ENCODE measurements at places on chromosomes 3 and 15. TPM values are rescaled to one million over a fixed set of nuclear protein-coding genes. Genes with fewer than 3 reads are reported as not detected.

DNA sequence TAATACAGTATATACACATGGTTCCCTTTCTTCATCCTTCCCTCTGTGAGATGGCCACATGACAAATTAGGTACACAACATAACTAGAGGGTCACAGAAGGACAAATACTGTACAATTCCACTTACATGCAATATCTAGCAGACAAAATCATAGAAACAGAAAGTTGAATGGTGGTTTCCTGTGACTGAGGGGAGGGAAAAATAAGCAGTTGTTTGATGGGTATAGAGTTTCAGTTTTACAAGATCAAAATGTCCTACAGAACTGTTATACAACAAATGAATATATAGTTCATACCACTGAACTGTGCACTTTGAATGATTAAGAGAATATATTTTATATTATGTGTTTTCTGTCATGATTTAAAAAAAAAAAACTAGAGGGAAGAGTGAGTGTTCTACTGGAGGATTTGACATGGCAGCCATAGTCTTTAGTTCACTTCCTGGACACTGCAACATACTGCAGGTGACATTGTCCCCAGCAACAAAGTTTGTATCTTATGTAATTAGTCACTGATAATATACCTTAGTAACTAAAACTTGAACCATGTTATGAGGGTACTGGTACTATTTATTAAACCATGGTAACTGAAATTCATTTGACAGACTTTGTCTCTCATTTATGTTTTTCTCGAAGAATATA lies 37.2 kb downstream of the CCDC54 start:
- no peak for DNase-seq

- no peak for DNase-seq
Observed at GRCh38 chr3:15822281-15822680, 24.5 kb upstream of the ANKRD28 start.

DNA sequence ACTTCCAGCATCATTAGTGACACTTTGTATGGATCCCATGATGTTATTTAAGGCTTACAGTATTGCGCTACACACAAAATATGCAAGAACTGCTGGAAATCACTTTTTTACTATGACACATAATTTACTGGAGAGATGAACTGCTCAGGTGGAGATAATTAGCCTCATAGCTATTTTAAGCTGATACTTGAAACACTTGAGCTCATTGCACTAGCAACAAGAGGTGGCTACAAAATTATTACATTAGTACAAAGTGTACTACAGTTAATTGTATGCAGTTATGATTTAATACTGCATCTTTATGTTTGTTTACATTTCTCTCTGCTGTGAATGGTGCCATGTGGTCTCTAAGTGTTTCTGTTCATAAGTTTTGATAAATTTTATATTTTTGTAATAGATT lies 6.5 kb upstream of the LZTFL1 start:
- DNase-seq: no peak

- no peak for DNase-seq
Observed at GRCh38 chr3:156802821-156803606, 23.1 kb upstream of the LEKR1 start.

- peak; percentile 62 for DNase-seq
Observed at GRCh38 chr3:195811756-195812155, at the start of gene MUC4. Gene MUC4 (minus strand): TSS chr3:195811929. CDS start chr3:195811817, 112 bp downstream.

DNA sequence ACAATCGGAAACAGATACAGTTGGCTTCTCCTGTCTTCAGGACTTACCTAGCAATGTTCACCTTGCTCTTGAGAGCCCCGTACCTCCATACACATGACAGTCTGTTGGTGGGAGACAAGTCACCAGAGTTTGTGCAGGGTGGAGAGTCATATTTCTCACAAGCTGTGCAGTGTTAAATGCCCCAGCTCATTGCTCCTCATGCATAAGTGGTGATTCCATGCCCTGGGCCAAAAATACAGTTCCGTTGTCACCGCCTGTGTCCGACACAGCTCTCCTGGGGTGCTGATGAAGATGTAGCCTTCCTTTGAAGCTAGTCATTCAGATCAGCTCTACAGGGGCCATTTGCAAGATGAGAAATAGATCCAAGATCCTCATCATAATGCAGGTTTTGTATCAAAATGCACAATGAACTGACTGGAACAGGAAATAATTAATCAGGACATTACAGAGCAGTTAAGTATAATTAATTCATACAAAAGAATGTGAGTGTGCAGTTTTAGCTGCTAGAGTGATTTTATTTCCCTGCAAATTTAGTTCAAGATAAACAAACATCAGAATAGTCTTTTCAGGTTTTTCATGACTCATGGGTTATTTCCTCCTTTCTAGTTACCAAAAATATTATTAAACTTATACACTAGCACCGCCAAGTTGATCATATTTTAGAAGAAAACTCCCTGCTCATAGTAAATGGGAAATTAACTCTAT lies 66.5 kb downstream of the CD47 start:
- no peak for DNase-seq

GRCh38 chr3:194013928-194014327 lies 122.0 kb upstream of the HES1 start:
- DNase-seq: no peak

GRCh38 chr3:149688122-149688757 lies 30.4 kb upstream of the WWTR1 start:
- no peak for DNase-seq

GRCh38 chr3:189727898-189728297 lies 96.7 kb downstream of the TP63 start:
- DNase-seq: no peak

DNA sequence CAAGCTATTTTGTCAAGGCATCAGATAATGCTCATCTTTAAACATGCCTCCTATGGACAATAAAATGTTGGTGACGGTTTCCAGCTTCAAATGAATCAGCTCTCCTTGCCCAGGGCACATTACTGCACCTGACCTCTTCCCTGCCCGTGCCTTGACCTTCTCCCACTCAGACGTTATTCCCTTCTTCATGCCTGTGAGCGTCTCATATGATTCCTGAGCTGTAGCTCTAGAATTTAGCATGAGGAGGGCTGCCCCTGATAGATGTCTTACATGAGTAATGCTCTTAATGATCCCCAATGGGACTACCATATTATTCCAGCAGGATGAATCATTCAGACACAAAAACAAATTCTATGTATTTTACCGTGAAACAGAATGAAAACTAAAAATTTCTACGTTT lies 762.7 kb downstream of the ROBO1 start:
- DNase-seq: no peak

GRCh38 chr3:71994906-71995305 lies 210.0 kb upstream of the PROK2 start:
- no peak for DNase-seq

- no peak for DNase-seq
Observed at GRCh38 chr3:37198996-37199395, 24.6 kb upstream of the LRRFIP2 start.

DNA sequence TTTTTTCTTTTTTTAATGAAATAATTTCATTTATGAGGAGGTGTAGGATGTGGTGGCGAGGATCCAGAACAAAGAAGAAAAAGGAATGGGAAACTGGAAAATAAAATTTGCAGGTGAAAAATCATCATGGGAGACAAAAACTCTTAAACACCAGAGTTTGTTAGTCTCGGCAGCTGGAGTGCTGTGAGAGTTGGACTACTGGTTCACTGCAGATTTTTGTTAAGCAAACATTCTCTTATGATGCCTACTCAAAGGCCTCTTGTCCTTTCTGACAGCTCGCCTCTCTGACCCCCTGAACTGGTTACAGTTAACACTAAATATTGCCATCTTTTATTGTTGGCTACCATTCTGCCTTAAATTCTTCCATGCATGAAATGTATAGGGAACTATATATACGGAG lies 152.4 kb upstream of the DPH6 start:
- DNase-seq: no peak

GRCh38 chr3:100106094-100106493 lies 8.2 kb downstream of the FILIP1L start:
- DNase-seq: no peak

- no peak for DNase-seq
Observed at GRCh38 chr3:154378311-154378710, 51.7 kb downstream of the GPR149 start.

GRCh38 chr3:156553705-156554356 lies 1.1 kb downstream of the SSR3 start:
- DNase-seq: no peak

DNA sequence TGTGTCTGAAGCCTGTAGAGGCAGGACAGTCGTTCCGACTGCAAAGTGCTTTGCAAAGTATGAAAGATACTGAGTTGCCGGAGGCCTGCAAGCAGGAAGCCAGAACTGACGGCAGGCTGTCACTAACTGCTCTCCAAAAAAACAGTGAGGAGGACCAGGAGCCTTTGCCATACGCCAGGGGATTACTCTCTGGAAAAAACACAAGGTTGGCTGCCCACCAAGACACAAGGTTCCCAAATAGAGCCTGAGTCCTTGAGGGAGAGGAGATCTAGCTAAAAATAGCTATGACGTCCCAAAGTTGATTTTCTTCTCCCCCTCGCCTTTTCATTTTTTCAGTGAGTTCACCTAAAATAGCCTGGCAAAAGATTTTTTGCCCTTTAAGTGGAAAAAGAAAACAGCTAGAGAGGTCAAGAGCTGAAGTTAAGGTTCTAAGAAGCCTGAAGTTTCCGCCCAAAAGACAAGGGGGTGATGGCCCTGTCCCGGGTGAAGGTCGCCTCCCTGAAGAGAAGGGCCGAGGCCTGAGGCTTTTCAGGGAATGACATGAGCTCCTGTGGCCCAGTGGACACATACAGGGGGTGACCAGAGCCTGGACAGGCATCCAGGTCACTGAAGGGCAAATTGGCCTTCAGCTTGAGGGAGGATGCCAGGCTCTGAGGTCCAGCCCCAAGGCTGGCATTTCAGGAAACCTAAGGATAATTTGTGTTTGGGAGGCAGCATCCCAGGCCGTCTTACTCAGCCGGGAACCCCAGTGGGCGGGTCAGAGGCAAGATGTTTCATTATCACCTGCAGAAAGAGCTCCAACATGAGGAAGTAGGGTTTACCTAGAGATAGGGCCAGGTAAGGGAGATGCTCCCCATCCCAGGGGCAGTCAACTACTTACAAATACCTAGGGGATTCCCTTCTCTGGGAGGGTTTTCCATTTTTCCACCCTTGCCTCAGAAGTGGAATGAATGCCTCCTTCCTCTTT lies 44.9 kb upstream of the DGKG start:
- DNase-seq: no peak

GRCh38 chr3:58323529-58324390 lies 8.9 kb upstream of the PXK start:
- no peak for DNase-seq

GRCh38 chr15:76064375-76064774 lies 4.6 kb downstream of the TMEM266 start:
- DNase-seq: no peak

ARL14 gene
- total RNA-seq: not detected

IGSF11 gene
- total RNA-seq: 8.2 TPM

PRKCD gene
- 5.4 TPM for total RNA-seq

MITF gene
- total RNA-seq: 0.25 TPM

SLITRK3 gene
- not detected for total RNA-seq

SLC27A2 gene
- not detected for total RNA-seq

EPHB1 gene
- 16.3 TPM for total RNA-seq

MRPL3 gene
- total RNA-seq: 56.5 TPM

TPRG1 gene
- total RNA-seq: 1.3 TPM

SNAPC5 gene
- total RNA-seq: 17.6 TPM

SST gene
- 1,741 TPM for total RNA-seq
